ENCODE measurements at places on chromosomes 4 and X.

DNA sequence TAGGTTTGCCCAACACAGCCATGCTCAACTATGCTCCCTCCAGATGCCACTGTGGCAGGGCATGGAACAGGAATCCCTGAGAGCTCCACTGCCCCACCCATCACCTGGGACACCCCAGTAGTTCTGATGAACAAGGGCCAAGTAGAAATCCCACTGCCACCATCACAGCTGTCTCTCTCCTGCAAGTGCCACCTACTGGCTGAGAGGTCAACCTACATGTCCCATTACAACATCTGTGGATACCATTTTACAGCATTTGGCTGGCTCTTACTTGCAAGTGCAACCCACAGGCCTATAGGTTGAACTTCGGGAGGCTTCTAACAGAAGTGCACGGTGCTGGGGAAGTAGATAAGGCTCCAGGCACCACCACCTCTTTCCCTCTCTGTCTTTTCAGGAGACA lies 142.5 kb downstream of the CXXC4 start:
- DNase-seq = no peak

DNA sequence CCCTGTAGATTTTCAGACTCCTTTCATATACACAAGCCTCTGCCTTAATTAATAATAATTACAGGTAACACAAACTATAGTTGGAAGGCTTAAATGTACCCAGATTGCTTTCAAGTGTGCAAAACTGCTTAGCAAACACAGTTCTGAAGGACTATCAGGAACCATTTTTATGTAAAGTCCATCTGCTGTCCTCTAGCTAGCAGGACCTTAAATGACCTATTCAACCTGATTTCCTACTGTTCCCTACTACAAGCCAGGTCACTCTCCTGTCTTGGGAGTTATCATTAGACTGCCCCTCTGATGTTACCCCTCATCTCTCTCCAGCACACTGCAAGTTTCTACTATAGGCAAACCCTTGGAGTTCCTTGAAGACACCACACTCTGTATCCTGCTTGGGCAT lies 157.3 kb downstream of the GBA3 start:
- no peak for DNase-seq

DNA sequence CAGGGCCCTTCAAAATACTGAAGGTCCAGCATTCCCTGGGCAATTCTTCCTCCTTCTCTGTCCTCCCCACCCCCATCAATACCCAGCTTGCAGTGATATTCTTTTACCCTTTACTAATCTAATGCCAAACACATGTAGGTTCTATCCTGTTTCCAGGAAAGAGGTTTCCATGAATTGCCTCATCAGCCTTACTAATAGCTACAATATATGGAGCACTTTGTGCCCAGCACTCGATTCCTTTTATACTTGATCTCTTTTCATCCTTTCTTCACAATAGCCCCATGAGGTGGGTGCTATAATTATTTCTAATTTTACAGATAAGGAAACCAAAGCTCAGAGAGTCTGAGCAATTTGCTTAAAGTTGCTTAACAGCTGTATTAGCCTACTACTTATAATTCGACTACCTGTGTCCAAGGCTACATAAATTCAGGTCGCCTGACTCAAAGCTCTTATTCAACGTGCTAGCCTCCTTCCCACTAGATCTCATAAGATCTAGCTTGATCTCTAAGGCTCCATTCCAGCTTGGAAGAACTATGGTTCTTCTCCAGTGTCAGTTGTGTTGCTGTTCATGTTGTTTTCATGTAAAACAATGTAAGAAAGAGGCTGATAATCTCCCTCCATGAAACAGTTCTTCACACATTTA lies 229.6 kb upstream of the PGRMC2 start:
- no peak for DNase-seq

- DNase-seq = no peak
Measured at GRCh38 chr4:17009871-17010367, 111.5 kb upstream of the LDB2 start.

- DNase-seq = no peak
Measured at GRCh38 chrX:136742721-136743379, 37.9 kb downstream of the ARHGEF6 start.

- no peak for DNase-seq
Measured at GRCh38 chr4:101337688-101338087, 9.6 kb downstream of the PPP3CA start.

GRCh38 chr4:2489081-2489805 lies 20.3 kb downstream of the RNF4 start:
- no peak for DNase-seq

GRCh38 chr4:143186649-143187048 lies 1.9 kb downstream of the USP38 start:
- no peak for DNase-seq

DNA sequence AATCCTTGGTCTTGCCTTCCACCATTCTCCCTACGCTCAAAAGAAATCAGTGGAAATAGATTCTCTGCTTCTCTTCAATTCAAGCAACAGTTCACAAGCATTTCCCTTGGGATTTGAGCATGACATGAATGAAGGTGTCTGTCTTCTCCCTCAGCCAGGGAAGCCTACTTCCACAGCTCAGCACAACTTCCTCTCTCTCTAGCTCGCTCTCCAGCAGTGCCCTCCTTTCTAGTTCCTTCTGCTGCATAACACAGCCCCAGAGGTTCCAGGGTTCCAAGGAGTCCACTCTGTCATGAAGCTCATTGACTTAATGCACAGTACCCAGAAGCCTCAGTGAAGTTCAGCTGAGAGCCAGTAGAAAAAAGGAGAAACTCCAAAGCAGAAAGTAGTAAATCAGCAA lies 81.3 kb downstream of the PLS3 start:
- DNase-seq = no peak

GRCh38 chrX:14173873-14174272 lies 144.2 kb upstream of the GEMIN8 start:
- DNase-seq = no peak

- no peak for DNase-seq
Measured at GRCh38 chrX:916230-916599, 285.6 kb downstream of the SHOX start.

GRCh38 chr4:100694467-100694866 lies 176.6 kb upstream of the EMCN start:
- no peak for DNase-seq

DNA sequence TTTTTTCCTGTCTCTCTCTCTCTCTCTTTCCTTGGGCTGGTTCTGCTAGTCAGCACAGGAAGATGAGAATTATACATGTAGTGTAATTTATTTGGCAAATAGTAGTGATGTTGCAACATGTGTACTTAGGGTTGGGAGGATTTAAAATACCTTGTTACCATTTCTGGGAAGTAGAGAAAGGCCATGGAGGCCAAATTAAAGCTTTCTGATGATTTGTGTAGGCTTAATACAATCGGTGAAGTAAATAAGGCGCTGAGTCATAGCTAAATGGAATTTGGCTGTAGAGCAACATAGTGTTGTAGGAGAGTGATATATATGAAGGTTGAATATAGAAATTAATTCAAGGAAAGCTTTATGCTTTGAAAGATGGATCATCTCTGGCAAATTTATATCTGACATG lies 295.3 kb downstream of the GRID2 start:
- DNase-seq = no peak

GRCh38 chr4:43564107-43564506 lies 671.6 kb downstream of the GRXCR1 start:
- DNase-seq = no peak

DNA sequence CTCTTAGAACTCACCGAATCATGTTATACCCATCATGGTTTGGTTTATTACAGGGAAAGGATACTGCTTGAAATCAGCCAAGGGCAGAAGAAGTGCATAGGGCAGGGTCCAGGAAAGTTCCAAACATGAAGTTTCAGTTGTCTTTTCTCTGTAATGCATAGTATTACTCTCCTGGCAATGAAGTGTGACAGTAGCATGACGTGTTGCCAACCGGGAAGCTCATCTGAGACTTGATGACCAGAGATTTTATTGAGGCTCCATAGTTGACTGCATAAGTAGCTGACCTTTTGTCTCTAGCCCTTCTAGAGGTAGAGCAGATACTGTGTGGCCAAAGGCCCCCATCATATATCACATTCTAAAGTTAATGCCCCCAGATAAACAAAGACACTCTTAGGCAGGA lies 72.1 kb downstream of the BEND4 start:
- no peak for DNase-seq

DNA sequence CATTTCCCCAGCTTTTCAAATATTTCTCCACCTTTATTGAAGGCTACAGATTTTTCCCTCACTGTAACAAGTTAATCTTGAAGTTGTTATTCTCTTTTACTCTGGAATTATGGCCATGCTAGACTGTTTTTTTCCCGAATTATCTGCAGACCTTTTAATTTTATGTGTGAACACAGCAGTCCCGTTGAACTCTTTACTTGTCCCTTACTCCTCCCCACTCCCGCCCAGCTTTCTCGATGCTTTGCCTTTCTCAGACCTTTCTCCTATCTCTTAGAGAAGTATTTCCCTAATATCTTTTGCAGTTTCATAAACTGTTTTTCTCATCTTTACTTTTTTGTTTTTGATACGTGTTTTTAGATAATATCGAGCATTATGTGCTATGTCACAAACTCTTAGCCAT lies 776 bp downstream of the CEP44 start:
- DNase-seq = no peak

GRCh38 chrX:71994601-71995000 lies 84.0 kb downstream of the NHSL2 start:
- no peak for DNase-seq

- no peak for DNase-seq
Measured at GRCh38 chrX:40933132-40933705, 152.0 kb upstream of the USP9X start.

DNA sequence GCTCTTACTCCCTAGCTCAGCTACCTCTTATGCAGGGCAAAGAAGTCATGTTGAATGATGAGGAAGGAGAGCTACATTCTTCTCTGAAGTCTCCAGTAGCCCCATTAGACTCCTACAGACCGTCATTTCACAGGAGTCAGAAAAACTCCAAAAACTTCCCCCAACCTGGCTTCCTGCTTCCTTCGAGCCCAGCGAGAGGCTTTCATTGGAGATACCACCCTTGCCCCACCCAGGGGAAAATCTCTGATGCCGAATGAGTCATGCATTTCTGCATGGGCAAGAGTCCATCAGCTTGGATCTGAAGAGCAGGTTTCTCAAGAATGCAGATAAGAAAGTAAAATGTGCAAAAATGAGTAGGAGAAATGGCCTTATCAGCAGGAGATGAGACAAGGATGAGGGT lies 53.0 kb downstream of the ARSF start:
- DNase-seq = no peak

DNA sequence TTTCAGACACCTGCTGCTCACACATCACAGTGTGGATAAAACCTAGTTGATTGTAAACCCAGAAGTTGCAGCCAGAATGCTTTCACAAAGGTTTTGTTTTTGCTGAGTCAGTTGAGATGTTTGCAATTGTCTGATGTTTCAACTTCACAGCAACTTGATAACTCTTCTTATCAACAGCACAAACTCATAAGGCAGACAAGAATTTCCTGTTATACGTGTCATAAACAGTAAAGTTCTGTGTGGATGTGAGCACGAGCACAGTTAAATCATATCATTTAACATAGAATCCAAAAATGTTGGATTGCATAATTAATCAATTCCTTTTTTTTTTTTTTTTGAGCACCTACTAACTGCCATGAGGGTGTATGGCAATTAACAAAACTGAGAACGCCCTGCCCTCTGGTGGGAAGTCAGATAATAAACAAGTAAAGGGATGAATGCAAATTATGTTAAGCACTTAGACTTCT lies 512.2 kb downstream of the PDHA2 start:
- DNase-seq = no peak

DNA sequence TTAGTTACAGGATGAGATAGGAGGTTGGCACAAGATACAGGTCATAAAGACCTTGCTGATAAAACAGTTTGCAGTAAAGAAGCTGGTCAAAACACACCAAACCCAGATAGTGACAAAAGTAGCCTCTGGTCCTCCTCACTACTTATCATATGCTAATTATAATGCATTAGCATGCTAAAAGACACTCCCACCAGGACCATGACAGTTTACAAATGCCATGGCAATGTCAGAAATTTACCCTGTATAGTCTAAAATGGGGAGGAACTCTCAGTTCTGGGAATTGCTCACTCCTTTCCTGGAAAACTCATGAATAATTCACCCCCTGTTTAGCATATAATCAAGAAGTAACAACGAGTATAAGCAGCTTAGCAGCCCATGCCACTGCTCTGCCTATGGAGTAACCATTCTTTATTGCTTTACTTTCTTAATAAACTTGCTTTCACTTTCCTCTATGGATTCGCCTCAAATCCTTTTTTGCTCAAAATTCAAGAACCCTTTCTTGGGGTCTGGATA lies 1254.4 kb downstream of the PCDH7 start:
- no peak for DNase-seq

DNA sequence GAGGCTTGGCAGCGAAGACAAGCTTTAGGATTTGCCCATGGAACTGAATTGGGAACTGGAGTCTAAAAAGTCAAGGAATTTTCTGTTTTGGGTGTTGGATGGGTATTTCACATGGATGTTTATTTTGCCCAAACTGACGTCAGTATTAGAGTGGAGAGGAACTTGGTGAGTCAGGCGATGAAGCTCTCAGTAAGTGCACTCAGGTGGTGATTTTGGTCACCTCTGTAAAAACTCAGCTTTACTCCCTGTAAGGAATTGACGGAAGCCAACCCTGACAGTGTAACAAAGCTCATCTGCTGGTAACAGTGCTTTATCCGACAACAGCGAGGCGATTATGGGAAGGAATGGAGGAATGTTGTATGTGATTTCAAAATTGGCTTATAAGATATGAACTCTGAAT lies 77.0 kb upstream of the PGRMC2 start:
- DNase-seq = no peak

- DNase-seq = no peak
Measured at GRCh38 chrX:12973561-12974304, 1.2 kb upstream of the TMSB4X start.

GRCh38 chr4:5526080-5526846 lies 182.1 kb downstream of the EVC2 start:
- no peak for DNase-seq

- no peak for DNase-seq
Measured at GRCh38 chr4:174658246-174658645, 136.0 kb upstream of the HPGD start.

GRCh38 chr4:7460566-7460965 lies 25.8 kb upstream of the PSAPL1 start:
- no peak for DNase-seq

- DNase-seq = no peak
Measured at GRCh38 chr4:76624931-76625715, 190.1 kb downstream of the SHROOM3 start.

DNA sequence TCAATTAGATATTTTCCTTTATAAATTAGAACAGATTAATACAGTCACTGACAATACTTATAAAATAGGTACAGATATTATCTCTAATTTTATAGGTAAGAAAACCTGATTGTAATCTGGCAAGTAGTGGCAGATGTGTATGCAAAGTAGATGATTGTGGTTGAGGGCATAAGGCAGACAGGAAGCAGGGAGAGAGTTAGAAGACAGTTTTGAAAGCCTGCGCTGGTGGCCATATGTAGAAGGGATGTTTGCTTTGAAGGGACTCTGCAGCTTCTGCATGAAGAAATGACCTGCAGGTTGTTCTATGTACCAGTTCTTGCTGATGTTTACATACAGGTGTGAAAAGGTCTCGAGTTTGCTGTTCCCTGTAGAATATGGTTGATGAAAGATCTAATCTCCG lies 416.3 kb upstream of the SLIT2 start:
- DNase-seq = no peak

Measured in liver (tissue), 10 donors.